ENCODE measurements at places on chromosomes 6 and 20. TPM values are rescaled to one million over a fixed set of nuclear protein-coding genes. Genes with fewer than 3 reads are reported as not detected.

The DOP1A gene
- total RNA-seq, result 19.7 TPM

The ADGRF4 gene
- 0.55 TPM for total RNA-seq

The FRK gene
- 16.1 TPM for total RNA-seq

The RBBP8NL gene
- total RNA-seq, result 1.1 TPM

The MMP24 gene
- 24.9 TPM for total RNA-seq

The TRIM10 gene
- total RNA-seq, result not detected

The TLDC2 gene
- 0.29 TPM for total RNA-seq

The BHLHE23 gene
- total RNA-seq, result not detected

The NOP56 gene
- 182 TPM for total RNA-seq

The CTAGE9 gene
- total RNA-seq, result not detected

The TRIM40 gene
- total RNA-seq, result not detected

The SLC25A27 gene
- total RNA-seq, result 8.1 TPM

The TREM2 gene
- total RNA-seq, result 29.2 TPM

The SYCP2 gene
- total RNA-seq, result 7.0 TPM

The WFDC5 gene
- 0.37 TPM for total RNA-seq

The SDC4 gene
- total RNA-seq, result 329 TPM

The EDEM2 gene
- 46.8 TPM for total RNA-seq

The DLL1 gene
- total RNA-seq, result 6.3 TPM

The TMC2 gene
- total RNA-seq, result 0.24 TPM

The FAXC gene
- total RNA-seq, result 5.2 TPM

The SAMD5 gene
- total RNA-seq, result 11.2 TPM

The HTR1B gene
- total RNA-seq, result 0.65 TPM

The PCSK2 gene
- 33.4 TPM for total RNA-seq

The C6orf58 gene
- total RNA-seq, result not detected

The NRSN1 gene
- total RNA-seq, result not detected

The FOXP4 gene
- total RNA-seq, result 33.7 TPM

All from left lung (tissue), 14 donors.